CD4-positive, alpha-beta T cell (primary cell): ENCODE measurements at places on chromosomes 4 and X. TPM values are rescaled to one million over a fixed set of nuclear protein-coding genes. Genes with fewer than 3 reads are reported as not detected.

DNA sequence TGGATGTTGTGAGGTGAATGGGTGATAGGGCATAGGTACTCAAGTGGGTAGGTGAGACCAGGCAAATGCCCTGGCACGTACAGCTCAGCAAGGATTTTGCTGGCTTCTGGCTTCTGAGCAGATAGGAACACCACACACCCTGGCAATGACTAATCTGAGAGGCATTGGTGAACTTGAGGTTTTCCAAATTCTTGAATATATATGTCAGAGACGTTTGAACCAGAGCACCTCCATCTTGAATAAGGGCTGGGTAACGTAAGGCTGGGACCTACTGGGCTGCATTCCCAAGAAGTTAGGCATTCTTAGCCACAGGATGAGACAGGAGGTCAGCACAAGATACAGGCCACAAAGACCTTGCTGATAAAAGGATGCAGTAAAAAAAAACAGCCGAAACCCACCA, 204.5 kb downstream of the NLGN4X start:
- no peak for DNase-seq

GRCh38 chrX:24693453-24694202, at the start of gene POLA1:
POLA1 (plus strand) TSS chrX:24693918; CDS start chrX:24693962, 44 bp downstream.
- DNase-seq = peak; percentile 18

The TMEM255A gene
- total RNA-seq = not detected

DNA sequence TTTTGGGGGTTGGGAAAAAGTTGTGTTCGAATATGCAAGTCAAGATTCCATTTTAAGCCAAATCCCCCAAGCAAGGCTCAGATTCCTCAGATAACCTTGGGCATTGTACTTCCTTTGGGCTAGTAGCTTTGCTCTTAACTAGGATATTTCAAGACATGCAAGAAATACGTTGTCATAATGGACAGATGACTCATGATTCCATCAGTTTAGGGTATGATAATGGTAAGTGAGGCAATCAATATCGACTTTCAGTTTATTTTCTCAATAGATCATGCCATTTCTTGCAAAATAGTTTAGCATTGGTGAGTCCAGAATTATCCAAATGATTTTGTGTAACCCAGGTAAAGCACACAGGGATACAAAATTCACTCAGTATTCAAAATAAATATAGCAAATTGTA, 25.4 kb downstream of the CFAP299 start:
- no peak for DNase-seq

GRCh38 chr4:178633263-178633662, 1191.0 kb upstream of the AGA start:
- DNase-seq = no peak

- no peak for DNase-seq
These were observed 85.9 kb upstream of the ACSL4 start for GRCh38 chrX:109818976-109819375.

DNA sequence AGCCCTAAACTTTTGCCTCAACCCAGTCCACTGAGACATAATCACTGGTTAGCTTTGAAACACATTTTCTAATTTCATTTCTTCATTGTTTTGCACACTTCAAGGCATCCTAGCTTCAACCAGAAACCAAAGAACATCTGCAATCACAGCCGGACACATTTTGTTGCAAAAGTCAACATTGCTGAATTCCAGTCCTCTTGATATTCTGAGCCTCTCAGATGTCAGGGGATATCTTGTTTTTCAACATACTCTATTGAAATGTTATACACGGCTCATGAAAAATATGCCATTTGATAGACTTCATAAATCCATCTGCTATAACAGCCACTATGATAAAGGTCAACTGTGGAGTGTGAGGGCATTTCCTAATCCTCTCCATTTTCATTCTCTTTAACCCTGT, 241.6 kb upstream of the PUDP start:
- DNase-seq = no peak

- no peak for DNase-seq
These were observed 210.0 kb downstream of the SOWAHB start for GRCh38 chr4:76687746-76688448.

GRCh38 chr4:105944540-105944939, 49.3 kb downstream of the NPNT start:
- no peak for DNase-seq

GRCh38 chr4:23500894-23501449, 388.9 kb downstream of the PPARGC1A start:
- no peak for DNase-seq

- DNase-seq = no peak
These were observed 38.8 kb downstream of the ADRA2C start for GRCh38 chr4:3805026-3805425.

- no peak for DNase-seq
These were observed 67.0 kb downstream of the EFNB1 start for GRCh38 chrX:68895778-68896177.

The IL9R gene
- 0.69 TPM for total RNA-seq

GRCh38 chr4:85656759-85657505, 182.0 kb downstream of the ARHGAP24 start:
- DNase-seq = no peak

GRCh38 chrX:137792214-137792613, 226.3 kb downstream of the ZIC3 start:
- DNase-seq = no peak
